ENCODE measurements at places on chromosomes 2 and 18. TPM values are rescaled to one million over a fixed set of nuclear protein-coding genes. Genes with fewer than 3 reads are reported as not detected.

GRCh38 chr18:77086656-77087392 is 45.8 kb downstream of the MBP start:
- peak overlapping the region; percentile 91 for H3K27ac ChIP-seq
- no peak for DNase-seq
- H3K4me1 ChIP-seq: peaks cover 54% of the 10 kb centered on the region

- H3K27ac ChIP-seq: no peak overlapping the region
- no peak overlapping the region for H3K4me3 ChIP-seq
- no peaks in the 10 kb centered on the region for H3K36me3 ChIP-seq
- DNase-seq: no peak
Measured at GRCh38 chr2:167334146-167334742, 446.0 kb downstream of the XIRP2 start.

- DNase-seq: no peak
- H3K27ac ChIP-seq: no peak overlapping the region
- H3K4me1 ChIP-seq: no peaks in the 10 kb centered on the region
- H3K27me3 ChIP-seq: no peaks in the 10 kb centered on the region
- H3K4me3 ChIP-seq: no peak overlapping the region
Measured at GRCh38 chr2:218691234-218691633, 19.3 kb downstream of the STK36 start.

DNA sequence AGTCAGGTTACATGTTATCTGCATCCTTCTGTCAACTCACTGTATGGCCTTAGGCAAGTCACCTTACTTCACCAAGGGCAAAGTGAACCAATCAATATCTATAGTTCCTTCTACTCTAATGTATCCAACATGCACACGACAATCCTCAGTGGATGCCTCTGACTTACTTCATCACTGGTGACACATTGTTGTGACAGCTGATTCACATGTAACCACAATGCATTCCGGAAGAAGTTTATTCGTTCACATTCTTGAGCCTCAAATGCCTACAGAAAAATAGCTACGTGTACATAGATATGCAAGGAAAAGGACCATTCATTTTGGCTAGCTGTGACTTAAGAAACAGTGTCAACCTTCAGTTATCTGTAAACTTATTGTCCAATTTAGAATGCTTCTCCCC is 26.3 kb upstream of the EPG5 start:
- no peak overlapping the region for H3K4me3 ChIP-seq
- H3K36me3 ChIP-seq: peaks cover 2% of the 10 kb centered on the region
- no peak overlapping the region for H3K27ac ChIP-seq
- no peaks in the 10 kb centered on the region for H3K27me3 ChIP-seq
- peak; percentile 9 for DNase-seq

DNA sequence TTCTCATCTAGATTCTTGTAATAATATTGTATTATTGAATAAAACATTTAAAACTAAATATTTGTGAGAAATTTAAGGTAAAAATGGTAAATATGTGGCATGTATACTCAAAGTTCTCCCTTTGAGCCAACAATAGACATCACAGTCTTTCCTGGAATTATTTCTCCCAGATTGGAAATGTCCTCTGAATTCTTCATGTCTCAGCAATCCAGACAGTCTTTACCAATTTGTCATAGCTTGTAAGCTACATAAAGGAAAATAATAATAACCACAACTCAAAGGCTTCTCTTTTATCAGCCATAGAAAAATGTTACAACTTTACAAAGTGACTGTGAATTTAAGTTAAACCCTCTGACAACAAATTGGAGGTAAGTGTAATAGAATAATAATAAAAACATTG is 784.9 kb downstream of the EPHA4 start:
- peaks cover 11% of the 10 kb centered on the region for H3K4me1 ChIP-seq
- H3K27ac ChIP-seq: no peak overlapping the region
- no peaks in the 10 kb centered on the region for H3K36me3 ChIP-seq
- no peak overlapping the region for H3K4me3 ChIP-seq
- H3K27me3 ChIP-seq: no peaks in the 10 kb centered on the region

DNA sequence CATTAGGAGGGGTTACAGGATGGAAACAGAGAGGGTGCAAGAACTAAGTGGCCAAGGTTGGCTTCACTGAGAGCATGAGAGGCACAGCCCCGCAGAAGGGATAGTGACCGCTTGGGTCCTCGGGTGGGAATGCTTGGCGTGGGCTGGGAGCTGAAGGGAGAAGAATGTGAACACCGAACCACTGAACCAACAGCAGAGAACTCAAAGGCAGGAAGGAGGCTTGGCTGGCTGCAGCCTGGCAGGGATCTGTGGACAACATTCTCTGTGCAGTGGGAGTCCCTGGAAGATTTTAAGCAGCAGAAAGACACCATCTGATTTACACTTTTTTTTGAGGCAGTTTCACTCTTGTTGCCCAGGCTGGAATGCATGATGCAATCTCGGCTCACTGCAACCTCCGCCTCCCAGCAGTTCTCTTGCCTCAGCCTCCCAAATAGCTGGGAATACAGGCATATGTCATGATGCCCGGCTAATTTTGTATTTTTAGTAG is 33.9 kb downstream of the SOWAHC start:
- no peak overlapping the region for H3K27ac ChIP-seq
- H3K4me3 ChIP-seq: no peak overlapping the region
- DNase-seq: no peak
- no peaks in the 10 kb centered on the region for H3K27me3 ChIP-seq
- H3K4me1 ChIP-seq: peaks cover 15% of the 10 kb centered on the region

NCKAP5 gene
- polyA plus RNA-seq: 3.0 TPM

LRATD1 gene
- polyA plus RNA-seq: 4.3 TPM

Measured in keratinocyte (primary cell).